Activated naive CD4-positive, alpha-beta T cell treated with anti-CD3 and anti-CD28 coated beads, Interleukin-2, amount 50 U/mL, for 16 hours (primary cell): ENCODE measurements at places on chromosomes 2 and 18.

DNA sequence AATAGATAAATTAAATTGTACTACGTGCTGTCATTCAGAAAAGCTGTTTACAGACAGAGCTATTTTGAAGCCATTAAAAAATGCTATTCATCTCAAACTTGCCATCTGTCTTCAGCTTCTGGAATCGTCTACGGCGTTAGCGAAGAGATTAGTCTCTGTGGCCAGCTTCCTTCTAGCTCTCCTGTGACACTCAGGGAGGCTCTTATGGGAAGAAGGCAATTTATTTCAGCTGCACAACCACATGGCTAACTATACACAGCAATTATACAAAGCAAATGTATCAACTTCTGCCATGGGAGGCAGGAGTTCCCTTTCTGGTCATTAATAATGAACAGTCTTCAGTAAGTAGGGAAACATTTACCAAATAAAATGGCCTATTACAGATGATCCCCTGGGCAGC lies 6.3 kb downstream of the CTAGE1 start:
- DNase-seq: no peak

DNA sequence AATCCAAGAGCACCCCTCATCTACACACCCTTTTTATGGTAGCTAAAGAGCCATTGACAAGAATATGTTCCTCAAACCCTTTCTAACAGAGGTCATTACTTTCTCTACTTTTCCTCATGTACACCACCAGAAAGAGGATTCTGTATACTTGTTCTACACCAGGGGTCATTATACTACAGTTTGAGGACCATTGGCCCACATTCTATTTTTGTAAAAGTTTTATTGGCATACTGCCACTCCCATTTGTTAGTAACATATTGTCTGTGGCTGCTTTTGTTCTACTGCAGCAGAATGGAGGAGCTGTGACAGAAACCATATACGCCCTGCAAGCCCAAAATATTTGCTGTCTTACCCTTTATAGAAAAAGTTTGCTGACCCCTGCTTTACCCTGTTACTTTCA lies 14.3 kb downstream of the HTR2B start:
- DNase-seq: no peak

DNA sequence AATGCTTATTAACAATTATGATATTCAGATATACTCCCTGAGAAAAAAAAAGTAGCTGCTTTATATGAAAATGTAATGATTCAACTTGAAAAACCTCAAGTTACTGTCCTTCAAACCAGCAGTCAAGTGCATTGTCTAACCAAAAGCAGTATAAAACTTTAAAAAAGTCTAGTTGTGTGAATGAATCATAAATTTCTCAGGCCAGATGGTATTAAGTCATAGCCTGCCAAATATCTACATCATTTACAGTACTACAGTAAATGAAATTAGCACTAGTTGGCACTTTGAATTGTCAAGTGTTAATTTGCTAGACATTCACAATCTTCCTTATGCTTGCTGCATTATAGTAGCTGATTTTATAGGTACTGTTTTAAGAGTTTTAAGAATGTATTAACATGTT lies 85.9 kb downstream of the CBLN2 start:
- DNase-seq: no peak

- DNase-seq: no peak
Measured at GRCh38 chr2:62152000-62152399, 43.9 kb upstream of the B3GNT2 start.

DNA sequence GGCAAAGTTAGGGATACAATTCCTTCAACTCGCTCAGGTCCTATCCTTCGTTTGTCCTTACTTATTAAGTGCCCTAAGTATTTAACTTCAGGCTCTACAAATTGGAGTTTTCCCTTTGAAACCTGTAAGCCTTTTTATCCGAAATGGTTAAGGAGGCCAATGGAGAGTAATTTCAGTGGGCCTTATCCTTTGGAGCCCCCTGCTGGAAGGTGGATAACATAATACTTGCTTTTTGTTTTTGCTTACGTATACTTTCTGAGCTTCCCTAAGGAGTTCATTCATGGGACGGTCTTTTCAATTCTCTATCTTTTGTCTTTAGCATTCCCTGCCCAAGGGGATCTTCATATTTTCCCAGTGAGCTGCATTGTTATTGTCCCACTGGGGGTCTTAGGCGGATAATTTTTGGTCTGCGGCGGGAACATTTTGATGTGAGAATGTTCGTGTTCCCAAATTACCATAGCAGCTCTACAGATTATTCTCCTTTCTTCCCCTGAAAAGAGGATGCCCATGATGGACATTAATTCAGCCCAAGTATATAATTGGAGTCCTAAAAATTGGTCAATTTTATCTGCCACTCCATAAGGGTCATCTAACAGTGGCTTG lies 34.4 kb upstream of the TRAPPC8 start:
- DNase-seq: no peak

DNA sequence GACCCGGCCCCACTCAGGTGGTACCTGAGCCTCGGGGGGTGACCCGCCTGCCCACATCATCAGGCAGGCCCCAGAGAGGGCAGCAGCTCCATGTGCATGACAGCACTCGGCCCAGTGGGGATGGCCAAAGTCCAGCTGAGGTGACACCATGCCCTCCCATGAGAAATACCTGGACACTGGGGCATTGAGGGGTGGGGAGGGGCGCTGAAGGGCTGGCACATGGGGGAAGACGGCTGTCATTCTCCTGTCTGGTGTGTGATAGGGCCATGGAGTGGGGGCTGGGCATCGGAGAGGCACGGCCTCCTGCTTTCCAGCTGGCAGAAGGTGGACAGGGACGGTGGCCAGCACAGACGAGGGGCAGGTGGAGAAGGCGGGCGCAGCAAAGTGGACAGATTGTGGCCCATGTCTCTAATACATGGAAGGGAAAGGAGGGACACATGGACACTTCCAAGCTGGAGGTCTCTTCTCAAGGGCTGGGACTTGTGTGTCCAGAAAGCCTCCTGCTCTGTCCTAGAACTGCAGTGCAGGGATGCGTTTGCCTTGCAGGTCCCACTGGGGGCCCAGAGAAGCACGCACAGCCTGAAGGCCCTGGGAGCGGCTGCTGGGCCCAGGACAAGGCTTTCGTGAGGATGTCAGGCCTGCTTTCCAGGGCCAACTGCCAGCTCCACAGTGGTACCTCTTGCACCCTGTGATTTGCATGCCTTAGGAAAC lies 302.2 kb downstream of the NDUFA10 start:
- DNase-seq: no peak

- no peak for DNase-seq
Measured at GRCh38 chr2:9107168-9108025, 99.2 kb upstream of the ASAP2 start.

- no peak for DNase-seq
Measured at GRCh38 chr18:51603551-51603950, 406.1 kb upstream of the MEX3C start.

DNA sequence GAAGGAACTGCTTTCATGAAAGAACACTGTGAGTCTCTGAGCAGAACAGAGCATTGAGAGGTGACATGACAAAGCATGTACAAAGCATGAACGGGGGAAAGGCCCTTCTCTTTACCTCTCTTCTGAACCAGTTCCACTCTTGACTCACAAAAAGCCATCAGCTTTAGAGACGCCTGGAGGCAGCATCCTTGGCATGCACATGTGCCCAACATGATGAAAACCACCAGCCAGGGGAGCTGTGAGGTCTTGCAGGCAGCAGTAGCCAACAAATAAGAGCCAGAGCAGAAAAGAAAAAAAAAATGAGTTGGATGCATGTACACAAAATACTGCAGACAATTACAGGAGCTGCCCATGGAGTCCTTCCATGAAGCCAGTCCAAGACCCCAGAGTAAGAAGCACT lies 95.5 kb upstream of the AGAP1 start:
- DNase-seq: no peak

GRCh38 chr18:49170145-49170544 lies 219.4 kb upstream of the SMAD7 start:
- DNase-seq: no peak

- no peak for DNase-seq
Measured at GRCh38 chr2:56175779-56176178, 8.0 kb upstream of the CCDC85A start.

- no peak for DNase-seq
Measured at GRCh38 chr2:42585779-42586178, 17.3 kb downstream of the MTA3 start.

DNA sequence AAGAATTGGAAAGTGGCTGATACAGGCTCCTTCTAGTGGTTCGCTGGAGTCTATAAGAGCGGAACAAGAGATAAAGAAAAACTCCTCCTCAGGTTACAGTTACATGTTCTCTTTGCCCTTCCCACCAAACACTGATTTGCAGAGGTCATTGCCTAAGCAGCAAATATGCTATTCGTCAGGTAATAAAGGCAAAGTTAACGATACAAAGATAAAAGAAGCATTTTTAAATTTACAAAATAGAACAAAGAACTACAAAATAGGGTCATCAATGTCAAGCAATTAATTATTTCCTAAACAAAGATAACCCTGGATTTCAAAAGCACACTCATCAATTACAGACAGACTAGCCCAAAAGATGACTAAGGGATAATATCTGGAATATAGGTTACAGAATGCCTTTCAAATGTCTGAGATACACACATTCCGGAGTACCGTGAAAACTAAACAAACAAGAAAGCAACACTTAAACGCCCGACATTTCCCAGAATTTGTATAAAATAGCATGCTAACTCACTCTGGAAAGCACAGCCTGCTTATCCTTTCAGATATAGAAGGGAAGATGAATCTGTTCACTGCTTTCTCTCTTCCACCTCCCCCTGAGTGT lies 186.4 kb downstream of the MREG start:
- DNase-seq: no peak

GRCh38 chr2:178927173-178927572 lies 120.0 kb upstream of the TTN start:
- DNase-seq: no peak

GRCh38 chr2:216059233-216059834 lies 22.3 kb downstream of the PECR start:
- no peak for DNase-seq

DNA sequence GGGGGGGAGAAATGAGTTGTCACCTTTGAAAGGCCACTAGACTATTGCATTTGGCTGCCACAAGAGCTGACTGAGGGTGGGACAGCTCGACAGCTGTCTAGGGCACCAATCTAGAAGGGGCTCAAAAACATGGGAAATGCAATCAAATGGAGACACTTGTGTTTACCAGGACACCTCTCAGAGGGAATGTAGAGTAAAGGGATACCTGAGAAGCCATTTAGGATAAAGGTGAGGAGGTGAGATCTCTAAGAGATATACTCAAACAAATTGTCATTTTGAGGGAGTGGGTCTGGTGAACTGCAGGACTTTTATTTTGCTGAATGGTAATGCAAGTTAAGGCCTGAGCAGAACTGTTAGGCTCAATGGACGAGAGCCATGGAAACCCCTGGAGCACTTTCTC lies 159.8 kb downstream of the DDX1 start:
- no peak for DNase-seq

DNA sequence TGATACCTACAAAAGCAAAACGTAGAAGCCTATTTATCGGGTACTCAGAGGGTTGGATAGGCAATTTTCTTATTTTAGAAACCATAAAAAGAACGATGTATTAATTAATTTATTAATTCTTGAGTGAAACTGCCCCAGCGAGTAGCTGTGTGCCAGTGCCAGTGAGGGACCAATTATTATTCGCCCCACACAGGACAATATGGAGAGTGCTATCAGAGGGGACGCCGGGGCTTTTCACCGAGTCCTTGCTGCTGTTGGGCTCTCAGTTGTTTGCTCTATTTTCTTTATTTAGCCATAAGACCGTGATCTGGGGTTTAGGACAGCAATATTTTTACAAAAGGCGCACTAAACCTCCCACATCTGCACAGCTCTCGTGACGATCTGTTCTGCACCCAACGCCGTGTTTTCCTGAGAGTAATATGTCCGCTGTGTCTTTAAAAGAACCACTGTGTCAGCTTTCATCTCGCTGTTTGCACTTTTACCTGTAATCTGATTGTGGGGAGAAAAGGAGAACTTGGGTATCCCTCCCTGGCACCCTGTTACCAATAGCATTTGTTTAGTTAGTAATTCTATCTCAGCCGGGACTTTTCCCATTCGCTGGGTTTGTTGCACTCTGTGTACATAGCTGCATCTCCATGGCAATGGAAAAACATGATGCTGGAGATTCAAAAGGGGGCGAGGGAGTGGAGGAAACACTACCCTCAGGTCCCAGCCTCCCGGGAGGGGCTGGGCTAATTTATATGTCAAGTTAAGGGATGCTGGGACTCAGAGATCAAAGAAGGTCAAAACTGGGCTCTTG lies 30.1 kb upstream of the ZNF516 start:
- no peak for DNase-seq

GRCh38 chr2:220748875-220749479 lies 823.1 kb downstream of the EPHA4 start:
- DNase-seq: no peak

DNA sequence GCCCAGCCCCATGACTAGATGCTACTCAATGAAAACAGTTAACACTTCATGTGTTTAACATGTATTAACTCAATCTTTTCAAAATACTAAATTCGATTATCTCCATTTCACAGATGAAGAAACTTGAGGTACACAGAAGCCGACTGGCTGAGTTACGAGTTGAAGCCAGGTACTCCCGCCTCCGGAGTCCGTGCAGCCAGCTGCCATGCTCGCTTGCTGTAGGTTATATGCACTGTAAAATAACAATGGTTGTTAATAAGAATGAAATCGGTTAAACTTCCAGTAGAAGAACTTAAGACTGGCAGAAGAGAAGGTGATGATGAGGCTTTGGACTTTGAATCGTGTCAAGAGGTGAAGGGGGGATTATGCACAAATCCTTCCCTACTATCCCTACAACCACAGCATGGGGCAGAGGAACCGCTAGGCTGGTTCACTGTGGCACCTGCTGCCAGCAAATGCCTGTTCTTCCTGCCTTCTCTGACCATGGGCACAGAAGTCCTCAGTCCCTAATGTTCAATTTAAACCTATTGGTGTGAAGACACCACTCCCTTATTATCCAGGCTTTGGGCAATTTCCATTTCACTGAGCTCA lies 25.4 kb downstream of the COX7A2L start:
- no peak for DNase-seq

DNA sequence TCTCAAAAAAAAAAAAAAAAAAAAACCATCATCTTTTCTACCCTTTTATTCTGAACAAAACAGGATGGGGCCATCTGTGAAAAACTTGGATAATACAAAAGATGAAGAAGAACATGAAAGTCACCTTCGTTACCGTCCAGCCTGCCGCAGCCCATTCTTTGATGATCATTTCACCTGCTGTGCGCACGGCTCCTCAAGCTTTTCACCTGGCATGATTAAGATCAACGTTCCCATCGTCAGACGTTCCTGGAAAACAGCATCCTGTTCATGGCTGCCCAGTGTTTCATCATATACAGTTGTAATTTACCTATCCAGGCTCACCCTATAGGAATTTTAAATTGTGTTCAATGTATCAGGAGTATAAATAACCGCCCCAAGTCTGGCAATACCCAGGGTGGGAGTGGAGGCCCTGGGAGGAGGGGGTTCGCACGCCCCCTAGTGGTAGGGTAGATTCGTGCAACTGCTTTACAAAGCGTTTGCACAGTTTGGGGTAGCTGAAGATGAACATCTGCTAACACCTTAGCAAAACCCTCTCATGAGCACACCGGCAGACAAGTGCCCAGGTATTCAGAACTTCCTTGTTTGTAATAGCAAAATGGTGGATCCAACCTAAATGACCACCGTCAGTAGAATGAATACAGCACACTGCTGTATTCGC lies 49.0 kb upstream of the GLI2 start:
- DNase-seq: no peak

GRCh38 chr2:237128026-237128703 lies 42.5 kb downstream of the COPS8 start:
- DNase-seq: peak; percentile 50
